ELR (cell line): ENCODE measurements at places on chromosomes 6 and 20.

- DNase-seq = no peak
Observed at GRCh38 chr6:168084465-168085160, 5.6 kb upstream of the FRMD1 start.

DNA sequence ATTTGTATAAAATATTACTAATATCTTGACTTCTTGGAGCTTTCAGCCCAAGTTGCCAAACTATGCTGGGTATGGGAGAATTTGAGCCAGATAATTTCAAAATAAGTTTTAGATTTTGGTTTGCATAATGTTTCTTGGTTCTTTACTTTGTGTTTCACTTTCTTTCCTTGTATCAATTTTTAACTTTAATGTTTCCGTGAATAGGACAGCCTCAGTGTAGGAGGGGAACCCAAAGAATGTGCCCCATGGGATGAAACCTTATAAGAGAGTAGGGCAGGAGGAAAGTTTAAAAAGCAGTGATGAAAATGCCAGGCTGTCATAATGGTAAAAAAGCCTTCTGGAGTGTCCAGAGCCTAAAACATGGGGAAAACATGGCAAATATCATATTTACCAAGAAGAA lies 252.4 kb upstream of the IRAK1BP1 start:
- no peak for DNase-seq

- DNase-seq = peak; percentile 71
Observed at GRCh38 chr6:169101981-169102380, 151.7 kb downstream of the THBS2 start.

GRCh38 chr6:159505140-159505922 lies 187.7 kb downstream of the SOD2 start:
- DNase-seq = no peak

GRCh38 chr6:49849213-49849907 lies 17.0 kb downstream of the CRISP1 start:
- DNase-seq = peak; percentile 71

DNA sequence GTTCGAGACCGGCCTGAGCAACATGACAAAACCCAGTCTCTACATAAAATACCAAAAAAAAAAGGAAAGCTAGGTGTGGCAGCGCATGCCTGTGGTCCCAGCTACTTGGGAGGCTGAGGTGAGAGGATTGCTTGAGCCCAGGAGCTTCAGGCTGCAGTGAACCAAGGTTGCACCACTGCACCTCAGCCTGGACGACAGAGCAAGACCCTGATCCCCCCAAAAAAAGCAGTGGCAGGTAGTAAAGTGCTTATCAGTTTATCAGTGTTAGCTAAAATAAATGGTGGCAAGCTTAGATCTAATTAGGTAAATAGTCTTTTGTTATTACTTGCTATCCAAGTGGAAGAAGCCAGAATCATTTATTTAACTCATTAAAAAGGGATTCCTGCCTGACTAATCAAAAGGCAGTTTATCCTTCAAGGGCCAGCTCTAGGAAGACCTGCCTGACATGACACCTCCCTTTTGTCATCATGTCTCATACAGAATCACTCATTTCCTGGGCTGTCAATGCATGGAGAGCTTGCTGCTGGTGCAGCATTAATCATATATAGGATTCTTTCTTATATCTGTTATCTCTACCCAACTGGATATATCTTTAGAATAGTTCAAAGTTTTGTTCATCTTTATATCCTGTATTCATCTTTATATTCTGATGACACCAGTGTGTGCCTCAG lies 9.6 kb downstream of the DSTN start:
- DNase-seq = peak; percentile 81

- DNase-seq = no peak
Observed at GRCh38 chr20:53409447-53409717, 184.3 kb downstream of the ZNF217 start.

GRCh38 chr6:161890133-161890831 lies 616.4 kb upstream of the AGPAT4 start:
- no peak for DNase-seq

- no peak for DNase-seq
Observed at GRCh38 chr6:36109092-36109491, 21.2 kb upstream of the MAPK13 start.

GRCh38 chr6:99885051-99885450 lies 109.0 kb downstream of the MCHR2 start:
- DNase-seq = no peak

DNA sequence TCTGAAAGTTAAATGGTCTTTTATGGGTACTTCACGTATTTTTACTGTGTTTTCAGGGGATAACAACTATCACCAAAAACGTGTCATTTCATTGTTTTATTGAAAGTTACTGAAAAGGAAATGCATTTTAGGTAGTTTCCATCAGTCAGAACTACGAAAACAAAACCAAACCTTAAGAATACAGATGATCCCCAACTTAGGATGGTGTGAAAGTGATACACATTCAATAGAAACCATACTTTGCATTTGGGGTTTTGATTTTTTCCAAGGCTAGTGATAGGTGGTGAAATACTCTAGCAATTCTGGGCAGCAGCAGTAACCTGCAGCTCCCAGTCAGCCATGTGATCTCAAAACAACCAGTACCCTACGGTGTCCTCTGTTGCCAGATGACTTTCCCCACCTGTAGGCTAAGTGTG lies 25.9 kb upstream of the EFHC1 start:
- no peak for DNase-seq

- no peak for DNase-seq
Observed at GRCh38 chr6:7773914-7774313, 48.0 kb downstream of the BMP6 start.

GRCh38 chr6:3260296-3260695 lies 1.5 kb downstream of the PSMG4 start:
- DNase-seq = no peak

DNA sequence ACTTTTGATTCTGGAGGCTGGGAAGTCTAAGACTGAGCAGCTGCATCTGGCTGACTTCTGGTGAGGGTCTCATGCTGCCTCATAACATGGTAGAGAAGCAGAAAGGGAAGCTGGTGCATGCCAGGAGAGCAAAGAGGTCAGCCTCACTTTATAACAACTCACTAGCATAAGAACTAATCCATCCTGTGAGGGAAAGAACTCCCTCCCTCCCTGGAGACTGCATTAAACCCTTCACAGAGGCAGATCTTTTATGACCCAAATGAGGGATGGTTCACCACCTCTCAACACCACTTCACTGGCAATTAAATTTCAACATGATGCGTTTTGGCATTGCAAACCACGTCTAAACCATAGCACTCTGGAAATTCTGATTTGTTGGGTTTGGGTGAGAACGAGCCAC lies 33.9 kb downstream of the STXBP5 start:
- no peak for DNase-seq

DNA sequence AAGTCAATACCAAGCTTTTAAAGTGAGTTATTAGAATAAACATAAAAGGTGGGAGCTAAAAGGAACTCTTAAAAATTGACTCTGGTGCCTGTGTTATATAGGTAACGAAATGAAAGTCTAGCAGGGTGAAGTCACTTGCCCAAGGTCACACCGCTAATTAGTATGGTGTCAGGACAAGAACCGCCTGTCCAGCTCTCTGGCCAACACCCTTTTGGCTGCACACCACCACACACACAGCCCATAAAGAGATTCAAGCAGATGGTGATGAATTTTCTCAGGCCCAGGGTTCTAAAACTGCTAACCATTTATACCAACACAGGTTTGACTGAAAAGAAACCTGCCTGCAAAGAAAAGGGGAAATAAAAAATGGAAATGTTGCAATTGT lies 20.2 kb downstream of the GFOD1 start:
- DNase-seq = no peak

GRCh38 chr6:170288852-170289179 lies 2.1 kb downstream of the DLL1 start:
- DNase-seq = no peak

DNA sequence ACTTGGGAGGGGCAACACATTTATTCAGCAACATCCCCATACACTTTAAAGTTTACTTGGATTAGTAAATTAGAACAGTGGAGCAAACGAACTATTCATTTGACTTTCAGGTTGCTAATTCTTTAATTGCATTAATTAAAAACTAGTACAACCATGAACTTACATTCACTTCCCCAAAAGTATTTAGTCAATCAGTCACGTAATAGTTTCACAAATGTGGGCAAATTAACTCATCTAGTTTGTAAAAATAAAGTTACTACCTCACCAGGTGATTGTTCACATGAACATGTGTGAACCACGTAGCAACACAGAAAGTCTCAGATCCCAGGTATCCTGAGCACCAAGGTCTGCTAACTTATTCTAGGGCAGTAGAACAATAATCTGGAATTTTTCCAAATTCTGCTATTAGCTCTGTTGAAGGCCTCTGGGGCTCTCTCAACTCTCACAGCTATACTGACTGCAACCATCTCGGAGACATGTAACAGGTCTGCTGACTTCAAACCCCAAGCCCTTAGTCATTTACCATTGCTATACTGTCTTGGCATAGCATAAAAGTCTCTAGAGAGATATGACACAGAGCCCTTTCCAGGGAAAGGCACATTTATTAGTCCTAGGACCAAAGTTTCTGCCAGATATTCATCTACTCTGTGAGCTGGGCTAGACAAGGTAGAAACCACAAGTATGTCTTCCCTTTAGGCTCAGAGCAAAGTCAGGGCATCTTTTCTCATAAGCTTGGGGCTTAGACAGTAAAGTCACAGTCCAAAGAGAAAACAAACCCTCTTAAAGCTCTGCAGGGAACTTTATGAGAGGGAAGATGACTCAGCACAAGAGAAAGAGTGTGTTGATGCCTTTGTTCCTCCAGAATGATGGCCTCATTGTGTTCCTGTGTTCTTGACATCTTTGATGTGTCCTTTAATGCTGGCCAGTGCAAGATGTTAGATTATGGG lies 50.9 kb upstream of the CCDC28A start:
- DNase-seq = peak; percentile 66

- peak; percentile 73 for DNase-seq
Observed at GRCh38 chr6:82006027-82006738, 241.4 kb downstream of the IBTK start.

- no peak for DNase-seq
Observed at GRCh38 chr20:46312075-46312944, 4.0 kb upstream of the CDH22 start.

DNA sequence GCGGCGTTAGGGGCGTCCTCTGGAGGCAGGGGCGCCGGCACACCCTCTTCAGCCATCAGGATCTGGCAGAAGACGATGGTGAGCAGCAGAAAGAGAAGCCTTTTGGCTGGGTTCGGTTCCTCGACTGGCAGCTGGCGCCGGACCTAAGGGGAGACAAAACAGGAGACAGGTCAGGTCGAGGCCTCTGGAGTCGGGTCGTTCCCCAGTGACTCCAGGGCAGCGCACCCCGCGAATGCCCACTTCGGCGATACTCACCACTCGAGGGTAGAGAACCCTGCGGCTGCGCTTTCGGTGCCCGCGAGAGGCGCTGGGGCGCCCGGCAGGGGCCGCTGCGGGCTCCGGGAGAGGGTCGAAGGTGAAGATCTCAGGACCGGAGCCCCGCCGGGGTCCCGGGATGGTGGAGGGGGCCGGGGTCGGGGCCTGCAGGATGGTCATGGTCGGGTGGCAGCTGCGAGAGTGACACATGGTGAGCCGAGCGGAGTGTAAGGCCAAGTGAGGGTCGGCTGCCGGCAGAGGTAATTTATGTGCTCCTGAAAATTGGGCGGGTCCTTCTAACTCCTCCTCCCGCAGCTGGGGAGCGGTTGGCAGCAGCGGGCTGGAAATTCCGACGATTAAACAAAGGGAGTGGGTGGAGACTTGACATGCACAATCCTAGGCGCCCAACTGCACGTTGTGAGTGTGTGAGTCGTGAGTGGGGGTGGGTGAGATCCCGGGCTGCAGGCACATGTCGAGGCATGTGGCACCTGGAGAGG lies at the start of gene IER3:
TSS of gene IER3 (minus strand) at position 494 of the 752 bp plus-strand sequence. CDS start at position 465, 29 bp downstream.
- peak; percentile 96 for DNase-seq

DNA sequence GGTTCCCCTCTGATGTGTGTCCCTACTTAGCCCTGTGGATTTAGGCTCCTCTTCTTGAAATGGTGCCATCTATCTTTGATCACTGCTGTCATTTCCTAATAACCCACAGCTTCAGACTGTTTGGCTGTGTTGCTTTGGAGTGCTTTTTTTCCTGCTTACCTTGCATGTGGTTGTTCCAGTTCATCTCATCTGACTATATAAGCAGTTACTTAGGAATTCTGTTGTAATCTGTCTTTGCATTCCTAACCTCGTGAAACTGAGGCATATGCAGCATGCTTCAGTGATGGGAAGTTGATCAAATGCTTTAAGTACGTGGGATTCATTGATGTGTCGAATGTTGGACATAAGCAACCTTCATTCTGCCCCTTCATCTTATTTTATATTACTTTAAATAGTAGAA lies 115.8 kb upstream of the FLRT3 start:
- DNase-seq = no peak

GRCh38 chr6:36834576-36835341 lies 4.5 kb downstream of the CPNE5 start:
- DNase-seq = no peak

DNA sequence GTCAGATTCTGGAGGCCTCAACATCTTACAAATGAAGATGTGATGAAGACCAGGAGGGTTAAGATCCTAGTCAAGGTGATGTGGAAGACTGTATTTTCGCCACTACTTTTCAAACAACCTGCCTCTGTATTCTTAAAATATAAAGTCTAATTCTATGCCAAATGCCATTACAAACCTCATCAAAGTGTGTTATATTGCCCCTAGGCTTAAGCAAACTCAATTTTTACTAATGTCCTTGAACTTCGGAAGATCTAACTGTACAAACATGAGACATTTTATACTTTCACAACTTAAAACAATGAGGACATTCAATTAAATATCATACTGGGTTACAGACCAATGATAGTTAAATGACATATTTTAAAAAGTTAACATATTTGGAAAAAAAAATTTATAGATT lies 19.1 kb downstream of the ASCC3 start:
- no peak for DNase-seq

- DNase-seq = no peak
Observed at GRCh38 chr6:99022039-99022609, 74.4 kb upstream of the FBXL4 start.

DNA sequence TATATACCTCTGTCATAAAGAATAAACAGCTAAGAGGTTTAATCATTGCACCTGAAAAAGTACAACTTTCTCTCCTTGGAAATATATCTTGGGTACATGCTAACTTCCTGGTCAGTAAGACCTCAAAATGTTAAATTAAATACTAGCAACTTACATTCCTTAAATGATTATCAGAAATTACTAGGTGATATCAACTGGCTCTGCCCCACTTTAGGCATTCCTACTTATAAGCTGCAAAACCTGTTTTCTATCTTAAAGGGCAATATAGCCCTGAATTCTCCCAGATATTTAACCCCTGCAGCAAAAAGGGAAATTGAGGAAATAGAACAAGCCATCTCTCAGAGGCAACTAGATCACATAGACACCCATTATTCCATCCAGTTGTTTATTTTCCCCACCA lies 20.8 kb downstream of the HLA-DPA1 start:
- DNase-seq = no peak
